ENCODE measurements at places on chromosomes 7 and 10.
A peak's percentile ranks its signal among the peaks of the same experiment; 100 is the strongest.

GRCh38 chr7:116407165-116407564 is 92.4 kb upstream of the CAV2 start:
- no peak for DNase-seq

DNA sequence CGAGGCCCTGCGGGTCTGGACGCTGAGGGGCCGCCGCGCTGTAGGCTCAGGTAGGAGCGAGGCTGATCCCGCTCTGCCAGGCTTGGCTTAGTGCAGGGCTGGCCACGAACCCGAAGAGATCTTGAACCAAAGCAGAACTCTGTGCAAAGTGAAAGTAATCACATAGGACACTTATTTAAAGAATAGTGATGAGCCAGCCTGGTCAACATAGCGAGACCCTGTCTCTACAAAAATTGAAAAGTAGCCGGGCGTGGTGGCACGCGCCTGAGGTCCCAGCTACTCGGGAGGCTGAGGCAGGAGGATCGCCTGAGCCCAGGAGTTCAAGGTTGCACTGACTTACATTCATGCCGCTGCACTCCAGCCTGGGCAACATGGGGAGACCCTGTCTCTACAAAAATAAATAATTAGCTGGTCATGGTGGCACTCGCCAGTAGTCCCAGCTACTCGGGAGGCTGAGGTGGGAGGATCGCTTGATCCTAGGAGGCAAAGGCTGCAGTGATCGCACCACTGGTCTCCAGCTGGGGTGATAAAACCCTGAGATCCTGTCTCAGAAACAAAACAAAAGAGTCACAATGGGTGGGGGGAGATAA is 541 bp downstream of the ZSCAN25 start:
- DNase-seq = no peak

GRCh38 chr7:92750946-92751345 is 85.4 kb downstream of the CDK6 start:
- DNase-seq = no peak

GRCh38 chr7:103765901-103766300 is 223.6 kb downstream of the RELN start:
- no peak for DNase-seq

DNA sequence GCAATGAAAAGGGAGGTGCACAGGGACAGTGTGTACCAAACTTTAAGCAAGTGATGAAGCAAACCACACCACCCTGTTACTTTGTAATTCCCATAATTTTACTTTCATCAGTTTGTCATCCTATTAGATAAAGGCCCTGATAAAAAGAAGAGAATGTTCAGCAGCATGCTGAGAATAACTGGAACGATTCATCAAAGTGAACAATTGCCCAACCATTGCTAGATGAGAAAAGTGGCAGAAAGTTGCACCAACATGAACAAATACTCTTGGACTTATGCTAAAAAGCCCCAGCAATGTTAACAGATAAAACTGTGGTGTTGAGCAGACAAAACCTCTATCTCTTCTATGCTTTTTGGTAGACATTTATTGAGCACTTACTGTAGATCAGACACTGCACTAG is 75.5 kb upstream of the PCGF5 start:
- DNase-seq = no peak

DNA sequence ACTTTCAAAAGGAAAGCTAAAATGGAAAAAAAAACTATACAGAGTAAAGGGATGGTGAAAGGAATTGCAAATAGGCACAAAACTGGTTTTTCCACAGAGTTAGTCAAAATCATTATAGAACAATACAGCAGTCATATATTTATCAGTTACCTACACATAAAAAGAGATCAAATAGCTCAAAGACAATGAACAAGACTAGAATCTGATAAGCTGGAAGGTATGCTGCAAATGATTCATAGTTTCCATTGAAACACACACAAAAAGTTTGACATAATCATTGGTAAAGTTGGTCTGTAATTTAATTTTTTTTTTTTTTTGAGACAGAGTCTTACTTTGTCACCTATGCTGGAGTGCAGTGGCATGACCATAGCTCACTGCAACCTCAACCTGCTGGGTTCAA is 92.4 kb upstream of the SGCE start:
- DNase-seq = no peak

- no peak for DNase-seq
Observed at GRCh38 chr7:13336227-13336626, 648.8 kb downstream of the ARL4A start.

GRCh38 chr10:132642732-132643008 is 105.1 kb downstream of the INPP5A start:
- no peak for DNase-seq

GRCh38 chr10:28266449-28267224 is 36.2 kb downstream of the MPP7 start:
- DNase-seq = no peak

DNA sequence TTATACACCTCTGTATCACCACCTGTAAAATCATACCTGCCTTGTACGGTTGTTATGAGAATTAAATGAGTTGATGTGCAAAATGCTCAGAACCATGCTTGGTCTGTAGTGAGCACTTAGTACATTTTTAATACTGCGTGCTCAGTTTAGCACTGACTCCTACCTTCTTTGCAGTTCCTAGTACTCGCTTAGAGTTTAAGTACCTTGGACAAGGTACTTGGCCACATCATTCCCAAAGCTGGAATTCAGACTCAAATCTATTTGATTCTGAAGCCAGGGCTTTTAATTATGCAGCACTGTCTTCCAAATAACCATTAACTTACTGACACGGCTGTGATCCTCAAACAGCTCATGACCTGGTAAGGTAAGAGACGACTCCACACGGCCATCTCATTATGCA is 100.0 kb upstream of the AGK start:
- DNase-seq = no peak

GRCh38 chr7:55538538-55538937 is 33.8 kb downstream of the VOPP1 start:
- DNase-seq = peak; percentile 67

DNA sequence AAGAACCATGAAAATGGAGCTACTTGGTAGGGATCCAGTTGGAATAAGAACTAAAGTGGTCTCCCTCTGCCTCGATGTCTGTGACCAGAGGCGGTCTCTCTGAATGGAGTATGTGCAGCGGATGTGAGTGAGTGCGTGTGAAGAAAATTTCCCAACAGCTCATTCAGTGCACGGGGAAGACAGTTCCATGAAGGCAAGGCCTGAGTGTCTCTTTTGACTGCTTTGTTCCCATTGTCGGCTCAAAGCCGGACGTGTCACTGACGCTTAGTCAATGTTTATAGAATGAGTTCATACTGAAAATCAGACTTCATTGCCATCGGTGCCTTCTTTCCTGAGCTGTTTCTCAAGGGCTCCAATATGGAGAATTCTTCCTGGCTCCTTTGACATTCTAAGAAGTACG is 55.3 kb upstream of the GRB10 start:
- DNase-seq = no peak

DNA sequence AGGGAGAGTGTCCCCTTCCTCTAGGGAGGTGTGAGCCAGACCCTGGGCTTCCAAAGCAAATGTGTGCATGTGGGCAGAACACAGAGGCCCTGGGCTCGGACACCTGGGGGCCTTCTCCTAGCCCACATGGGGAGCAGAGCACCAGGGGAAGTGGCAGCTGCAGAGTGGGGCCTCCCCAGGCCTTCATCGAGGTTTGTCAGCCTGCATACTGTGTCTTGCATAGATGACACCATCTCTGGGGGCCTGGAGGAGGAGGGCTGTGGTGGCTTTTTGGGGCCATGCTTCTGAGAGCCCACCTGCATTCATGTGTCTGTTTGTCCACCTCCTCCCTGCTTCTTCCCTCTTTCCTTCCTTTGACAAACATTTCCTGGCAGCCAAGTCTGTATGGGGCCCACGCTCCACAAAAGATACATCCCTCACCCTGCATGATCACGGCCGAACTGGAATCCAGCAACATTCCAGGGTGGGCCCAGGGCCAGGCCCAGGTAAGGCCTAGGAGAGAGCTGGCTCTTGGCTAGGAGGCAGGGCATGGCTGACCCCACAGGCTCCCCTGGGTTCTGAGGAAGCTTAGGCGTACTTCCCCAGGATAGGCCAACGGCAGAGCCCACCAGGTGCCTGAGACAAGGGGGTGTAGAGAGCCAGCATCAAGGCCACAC is 79.2 kb downstream of the ZMIZ1 start:
- no peak for DNase-seq

- DNase-seq = no peak
Observed at GRCh38 chr10:22429146-22429545, 83.8 kb downstream of the SPAG6 start.
